ENCODE measurements at places on chromosomes 5 and 9.

DNA sequence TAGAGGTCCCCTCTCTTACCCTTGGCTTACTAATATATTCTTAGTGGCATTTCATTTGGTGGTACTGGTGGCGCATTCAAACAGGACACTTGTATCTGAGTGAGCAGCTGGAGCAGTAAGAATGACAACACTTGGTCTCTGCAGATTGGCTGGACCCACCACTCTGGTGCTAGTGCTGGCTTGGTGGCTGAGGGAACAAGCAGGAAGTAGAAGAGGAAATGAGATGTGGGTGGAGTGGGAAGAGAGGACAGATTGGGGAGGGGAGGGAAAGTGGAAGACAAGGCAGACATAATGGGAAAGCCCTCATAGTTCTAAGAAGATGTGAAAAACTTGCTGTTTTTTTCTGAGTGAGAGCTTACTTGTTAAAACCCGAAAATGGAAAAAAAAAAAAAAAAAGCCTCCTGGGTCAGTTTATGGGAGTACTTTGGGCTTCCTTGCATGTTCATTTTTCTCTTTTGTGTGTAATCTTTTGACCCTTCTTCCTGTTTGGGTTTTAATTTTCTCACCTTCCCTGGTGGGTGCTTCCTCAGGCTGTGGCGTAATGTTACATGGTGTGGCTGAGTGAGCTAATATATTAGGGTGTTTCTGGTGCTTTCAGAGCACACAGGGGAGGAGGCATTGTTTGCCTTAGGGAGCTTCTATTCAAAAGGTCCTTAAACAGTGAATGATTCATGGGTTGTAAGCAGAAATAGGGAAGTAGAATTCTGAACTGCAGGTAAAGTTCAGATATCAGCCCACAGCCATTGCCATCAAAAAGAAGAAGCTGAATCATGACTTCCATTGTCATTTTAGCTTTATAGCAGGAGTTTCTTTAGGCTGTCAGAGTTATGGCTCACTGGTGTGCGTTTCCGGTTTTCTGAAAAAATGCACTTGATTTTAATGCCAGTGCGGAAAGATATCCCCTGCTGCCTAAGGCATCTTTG lies 52.3 kb downstream of the TLE4 start:
- DNase-seq = no peak

DNA sequence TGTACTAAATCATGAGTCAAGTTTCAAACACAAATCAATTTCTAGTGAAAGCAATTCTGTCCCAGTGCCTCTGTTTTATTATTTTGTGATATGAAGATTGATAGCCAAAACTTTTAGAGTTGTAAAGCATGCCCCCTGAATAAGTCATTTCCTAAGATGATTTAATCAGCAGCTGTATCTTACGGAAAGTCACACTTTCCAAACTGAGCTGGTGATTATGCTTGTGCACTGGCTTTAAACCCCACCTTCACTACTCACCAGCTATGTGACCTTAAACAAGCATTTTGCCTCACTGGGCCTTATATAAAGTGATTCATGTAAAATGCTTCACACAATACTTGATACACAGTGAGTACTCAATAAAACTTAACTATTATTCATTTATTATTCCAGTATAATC lies 78.1 kb downstream of the EDIL3 start:
- DNase-seq = peak; percentile 25

GRCh38 chr9:9612270-9612669 lies 1000.5 kb downstream of the PTPRD start:
- no peak for DNase-seq

GRCh38 chr5:110262749-110263148 lies 463.7 kb downstream of the TMEM232 start:
- no peak for DNase-seq
